Spinal cord (tissue), 10 donors: ENCODE measurements at places on chromosomes 16 and 17.

- no peak for DNase-seq
Observed at GRCh38 chr17:68248891-68249290, 1.0 kb downstream of the AMZ2 start.

DNA sequence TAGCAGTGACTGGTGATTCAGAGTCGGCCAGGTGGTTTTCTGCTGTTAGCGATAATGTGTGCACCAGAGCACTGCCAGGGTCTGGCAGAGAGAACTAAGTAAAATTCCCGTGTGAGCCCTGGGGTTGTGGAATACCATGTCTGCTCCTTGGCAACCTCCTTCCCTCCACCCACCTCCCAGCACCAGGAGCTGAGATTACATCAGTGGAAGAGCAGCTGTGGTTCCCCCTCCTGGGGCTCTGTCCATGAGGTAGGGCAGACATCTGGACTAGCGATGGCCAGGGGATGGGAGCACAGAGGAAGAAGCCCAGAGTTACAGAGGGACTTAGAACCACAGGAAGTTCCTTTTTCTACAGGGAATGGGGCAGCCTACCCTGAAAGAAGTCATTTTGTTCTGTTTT is 15.8 kb downstream of the CLEC10A start:
- DNase-seq, result no peak

GRCh38 chr17:78242024-78242742 is 10.8 kb downstream of the TMEM235 start:
- no peak for DNase-seq

- peak; percentile 91 for DNase-seq
Observed at GRCh38 chr17:28744972-28745785, 1.4 kb downstream of the TRAF4 start.

- no peak for DNase-seq
Observed at GRCh38 chr16:30574678-30575077, 3.2 kb upstream of the ZNF688 start.

DNA sequence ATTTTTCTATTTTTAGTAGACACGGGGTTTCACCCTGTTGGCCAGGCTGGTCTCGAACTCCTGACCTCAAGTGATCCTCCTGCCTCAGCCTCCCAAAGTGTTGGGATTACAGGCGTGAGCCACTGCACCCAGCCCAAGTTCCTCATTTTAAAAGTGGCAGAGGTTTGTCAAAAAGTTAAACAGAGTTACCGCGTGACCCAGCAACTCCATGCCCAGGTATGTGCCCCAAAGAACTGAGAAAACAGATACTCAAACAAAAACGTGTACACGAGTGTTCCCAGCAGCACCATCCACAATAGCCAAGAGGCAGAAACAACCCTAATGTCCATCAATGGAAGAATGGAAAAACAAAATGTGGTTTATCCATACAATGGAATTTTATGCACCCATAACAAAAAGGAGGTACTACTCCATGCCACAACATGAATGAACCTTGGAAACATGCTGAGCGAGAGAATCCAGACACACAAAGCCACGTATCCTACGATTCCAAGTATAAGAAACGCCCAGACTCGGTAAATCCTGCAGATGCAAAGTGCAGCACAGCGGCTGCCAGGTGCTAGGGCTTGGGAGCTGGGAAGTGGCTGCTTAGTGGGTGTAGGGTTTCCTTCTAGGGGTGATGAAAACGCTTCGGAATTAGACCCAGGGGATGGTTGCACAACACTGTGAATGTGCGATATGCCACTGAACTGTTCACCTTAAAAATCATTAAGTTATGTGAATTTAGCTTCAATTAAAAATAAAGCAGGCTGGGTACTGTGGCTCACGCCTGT is 24.8 kb downstream of the ADCY9 start:
- no peak for DNase-seq

- no peak for DNase-seq
Observed at GRCh38 chr16:27374804-27375425, 27.1 kb upstream of the IL21R start.

GRCh38 chr17:70022175-70022574 is 52.9 kb upstream of the KCNJ16 start:
- peak; percentile 29 for DNase-seq

GRCh38 chr17:50883850-50884438 is 17.8 kb upstream of the TOB1 start:
- DNase-seq, result no peak

GRCh38 chr16:83914091-83914710 is 15.3 kb downstream of the MLYCD start:
- DNase-seq, result no peak

- DNase-seq, result no peak
Observed at GRCh38 chr17:69478916-69479315, 64.4 kb downstream of the MAP2K6 start.

DNA sequence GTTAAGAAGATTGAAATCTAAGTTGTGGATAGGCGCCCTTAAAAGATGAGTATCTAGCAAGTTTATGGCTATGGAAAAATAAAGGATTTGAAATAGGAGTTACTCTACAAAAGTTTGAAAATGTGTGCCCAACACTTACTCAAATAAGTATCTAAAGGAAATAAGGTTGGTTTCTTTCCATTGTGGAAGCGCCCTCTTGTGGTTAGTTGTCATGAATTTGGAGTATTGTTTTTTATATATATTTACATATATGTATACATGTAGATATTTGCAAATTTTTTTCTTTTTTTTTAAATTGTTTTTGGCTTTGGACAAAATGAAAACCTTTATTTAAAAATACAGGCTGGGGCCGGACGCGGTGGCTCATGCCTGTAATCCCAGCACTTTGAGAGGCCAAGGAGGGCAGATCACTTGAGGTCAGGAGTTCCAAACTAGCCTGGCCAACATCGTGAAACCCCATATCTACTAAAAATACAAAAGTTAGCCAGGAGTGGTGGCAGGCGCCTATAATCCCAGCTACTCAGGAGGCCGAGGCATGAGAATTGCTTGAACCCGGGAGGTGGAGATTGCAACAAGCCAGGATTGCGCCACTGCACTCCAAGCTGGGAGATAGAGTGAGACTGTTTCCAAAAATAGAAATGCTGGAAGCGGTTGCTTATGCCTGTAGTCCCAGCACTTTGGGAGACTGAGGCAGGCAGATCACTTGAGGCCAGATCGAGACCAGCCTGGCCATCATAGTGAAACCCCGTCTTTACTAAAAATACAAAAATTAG is 24.0 kb upstream of the VPS4A start:
- DNase-seq, result peak; percentile 94

DNA sequence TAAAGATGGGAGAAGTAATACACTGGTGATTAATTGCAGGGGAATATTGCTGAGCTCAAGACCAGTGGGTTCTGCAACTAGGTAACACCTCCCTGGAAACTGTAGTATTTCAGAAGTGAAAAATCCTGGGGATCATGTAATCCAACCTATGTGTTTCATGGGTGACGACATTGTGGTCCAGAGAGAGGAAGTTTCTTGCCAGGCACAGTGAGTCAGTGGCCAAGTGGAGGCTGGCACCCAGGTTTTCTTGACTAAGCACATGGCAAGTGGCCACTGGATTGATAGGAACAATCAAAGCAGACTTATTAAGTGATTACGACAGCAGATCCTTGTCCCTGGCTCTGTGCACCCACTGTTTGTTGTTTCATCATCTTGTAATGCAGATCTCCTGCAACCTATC is 14.6 kb upstream of the CIITA start:
- no peak for DNase-seq

GRCh38 chr16:89103156-89103555 is 9.5 kb downstream of the ACSF3 start:
- no peak for DNase-seq

GRCh38 chr17:81045590-81046095 is 10.7 kb downstream of the BAIAP2 start:
- DNase-seq, result no peak

DNA sequence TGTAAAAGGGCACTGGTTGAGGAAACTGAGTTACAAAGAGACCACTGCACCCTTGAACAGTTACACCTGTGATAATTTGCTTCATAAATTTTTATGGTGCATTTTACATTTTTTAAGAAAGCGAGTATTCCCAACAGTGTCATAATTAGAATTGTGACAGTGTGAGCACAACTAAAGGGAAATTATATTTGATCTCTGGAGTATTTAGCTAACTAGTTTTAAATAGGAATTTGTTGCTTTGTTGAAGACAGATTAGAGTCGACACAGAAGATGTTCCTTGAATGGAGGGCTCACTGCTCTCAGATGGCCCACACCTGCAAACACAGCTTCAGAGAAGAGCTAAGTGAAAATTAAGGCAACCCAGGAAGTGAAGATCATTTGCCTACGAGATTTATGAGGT is 555.0 kb upstream of the GOT2 start:
- DNase-seq, result no peak

DNA sequence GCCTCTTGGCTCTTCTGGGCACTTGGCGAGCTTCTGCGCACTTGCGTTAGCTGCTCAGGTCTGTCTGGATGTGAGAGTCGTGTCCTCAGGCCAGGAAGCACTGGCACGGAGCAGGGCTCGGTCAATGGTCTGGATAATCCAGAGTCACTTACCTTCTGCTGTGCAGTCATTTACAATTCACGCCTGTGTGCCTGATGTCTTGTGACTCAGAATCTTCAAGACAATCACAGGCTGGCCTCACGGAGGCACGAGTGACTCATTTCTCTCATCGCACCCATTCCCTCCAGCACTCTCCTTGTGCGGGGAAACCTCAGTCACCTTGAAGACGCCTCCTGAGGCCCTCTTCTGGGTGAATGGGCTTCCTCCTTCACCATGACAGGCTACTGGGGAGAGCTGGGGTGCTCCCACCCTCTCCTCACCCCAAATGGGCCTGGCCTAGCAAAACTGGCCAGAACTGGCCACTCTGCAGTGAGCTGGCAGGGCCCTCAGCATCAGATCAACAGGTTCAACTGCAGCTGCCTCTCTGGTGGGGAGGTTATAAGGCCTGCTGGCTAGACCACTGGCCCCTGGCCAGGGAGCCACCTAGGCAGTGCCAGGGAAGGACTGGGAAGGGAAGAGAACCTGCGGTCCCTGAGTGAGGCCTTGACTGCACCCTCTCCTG is 1.9 kb upstream of the CAPN15 start:
- DNase-seq, result no peak

DNA sequence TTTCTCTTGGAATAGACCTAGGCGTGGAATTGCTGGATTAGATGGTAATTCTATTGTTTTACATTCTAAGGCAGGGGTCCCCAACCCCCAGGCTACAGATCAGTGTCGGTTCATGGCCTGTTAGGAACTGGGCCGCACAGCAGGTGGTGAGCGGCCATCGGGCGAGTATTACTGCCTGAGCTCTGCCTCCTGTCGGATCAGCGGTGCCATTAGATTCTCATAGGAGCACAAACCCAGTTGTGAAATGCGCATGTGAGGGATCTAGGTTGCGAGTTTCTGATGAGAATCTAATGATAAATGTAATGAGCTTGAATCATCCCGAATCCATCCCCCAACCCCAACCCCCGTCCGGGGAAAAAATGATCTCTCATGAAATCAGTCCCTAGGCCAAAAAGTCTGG is 23.0 kb downstream of the NLRC5 start:
- no peak for DNase-seq

- DNase-seq, result no peak
Observed at GRCh38 chr17:29570521-29570920, 2.0 kb downstream of the TP53I13 start.

DNA sequence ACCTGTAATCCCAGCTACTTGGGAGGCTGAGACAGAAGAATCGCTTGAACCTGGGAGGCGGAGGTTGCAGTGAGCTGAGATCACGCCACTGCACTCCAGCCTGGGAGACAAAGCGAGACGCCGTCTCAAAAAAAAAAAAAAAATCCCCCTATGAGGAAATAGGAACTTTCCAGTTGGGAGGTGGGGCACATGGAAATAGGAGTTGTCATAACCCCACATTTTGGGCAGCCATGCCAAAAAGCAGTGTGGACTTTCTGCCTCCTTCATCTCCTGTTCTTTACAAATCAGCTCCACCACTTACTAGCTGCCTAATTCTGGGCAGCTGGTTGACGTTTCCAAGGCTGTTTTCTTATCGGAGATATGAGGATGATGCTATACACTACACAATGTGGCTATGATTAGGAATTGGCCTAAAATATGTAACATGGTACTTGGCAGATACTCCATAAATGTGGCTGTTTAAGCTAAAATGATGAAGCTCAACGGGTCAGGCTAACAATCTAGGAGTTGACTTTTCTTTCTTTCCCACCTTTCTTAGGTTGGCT is 21.5 kb upstream of the CCL5 start:
- no peak for DNase-seq
